Stimulated activated CD4-positive, alpha-beta T cell treated with anti-CD3 and anti-CD28 coated beads, Interleukin-15, amount 100 ng/mL, for 1 hour (primary cell): ENCODE measurements at places on chromosomes 3 and 15.
A peak's percentile ranks its signal among the peaks of the same experiment; 100 is the strongest.

DNA sequence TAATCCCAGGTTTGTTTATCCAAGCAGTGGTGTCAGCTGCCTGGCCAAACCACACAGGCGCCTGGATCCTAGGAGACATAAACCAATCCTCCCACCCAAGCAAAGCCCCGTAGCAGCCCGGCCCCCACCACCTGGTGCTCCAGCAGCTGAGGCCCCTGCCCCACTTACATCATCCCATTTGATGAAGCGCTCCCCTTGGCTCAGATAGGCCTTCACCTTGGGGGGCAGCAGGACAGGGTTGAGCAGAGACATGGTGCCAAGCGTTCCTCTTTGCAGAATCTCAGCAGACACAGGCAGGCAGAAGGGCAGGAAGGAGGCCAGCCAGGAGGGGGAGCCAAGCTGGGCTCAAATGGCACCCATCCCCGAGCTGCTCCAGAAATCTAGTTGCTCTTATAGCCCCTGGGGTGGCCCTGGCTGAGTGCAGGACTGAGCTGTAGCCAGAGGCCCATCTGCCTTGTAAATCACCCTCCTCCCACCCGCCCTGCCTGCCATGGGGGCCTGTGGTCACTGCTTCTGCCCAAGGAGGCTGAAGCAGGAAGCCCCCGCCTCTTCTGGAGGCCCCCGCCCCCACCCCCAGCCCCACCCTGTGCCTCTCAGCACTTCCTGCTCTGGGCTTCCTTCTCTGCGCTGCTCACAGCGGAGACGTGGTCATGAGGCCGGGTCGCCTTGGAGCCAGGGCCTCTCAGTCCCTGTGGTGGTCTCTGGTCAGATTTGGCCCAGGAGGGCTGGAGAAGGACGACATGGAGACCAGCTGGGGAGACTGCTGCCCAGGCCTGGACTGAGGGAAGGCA is at the start of gene PLCB2:
Gene PLCB2 (minus strand): TSS at position 515 of the 791 bp plus-strand sequence. CDS start 263 bp downstream, at position 252.
- peak; percentile 54 for DNase-seq

DNA sequence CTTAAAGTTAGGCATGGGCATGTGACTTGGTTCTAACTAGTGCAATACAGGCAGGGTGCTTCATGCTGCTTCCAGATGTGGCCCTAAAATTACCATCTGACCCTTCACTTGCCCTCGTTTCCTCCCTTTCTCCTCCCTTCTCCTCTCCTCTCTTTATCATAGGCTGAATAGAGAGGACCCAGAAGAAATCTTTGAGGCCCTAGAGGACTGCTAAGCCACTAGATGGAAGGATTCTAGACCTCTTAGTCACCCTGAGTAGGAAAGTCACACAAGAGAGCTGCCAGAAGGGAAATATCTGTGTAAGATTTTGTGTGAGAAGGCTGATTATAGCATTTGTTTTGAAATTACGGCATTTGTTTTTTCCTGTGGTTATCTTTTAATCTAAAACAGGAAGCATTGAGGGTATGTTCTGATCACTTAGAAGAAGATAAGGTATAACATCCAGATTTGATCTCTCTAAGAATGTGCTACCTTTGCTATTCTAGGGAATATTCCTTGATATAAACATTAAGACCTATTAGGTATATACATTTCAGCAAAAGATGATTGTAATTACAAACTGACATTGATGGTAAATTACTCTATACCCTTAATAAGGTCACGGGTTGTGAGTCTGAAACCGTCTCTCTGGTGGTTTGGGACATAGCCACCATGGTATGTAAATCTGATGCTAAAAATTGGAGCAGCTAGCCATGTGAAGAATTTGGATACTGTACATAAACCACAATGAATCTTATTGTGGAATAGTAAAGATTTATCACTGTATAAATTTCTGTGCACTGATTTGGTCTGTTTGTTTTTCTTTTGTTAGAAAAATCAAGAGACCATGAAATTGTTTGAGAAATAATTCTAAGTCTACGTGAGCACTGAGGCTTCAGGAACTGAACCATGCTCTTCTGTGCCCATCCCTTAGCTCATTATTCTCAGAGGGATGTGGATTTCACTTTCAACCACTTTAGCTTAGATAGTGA is 84.1 kb downstream of the TP63 start:
- DNase-seq: no peak

- no peak for DNase-seq
These were observed 16.1 kb downstream of the POU1F1 start for GRCh38 chr3:87260270-87260669.

GRCh38 chr3:43489930-43490329 is 131.9 kb downstream of the ANO10 start:
- no peak for DNase-seq

DNA sequence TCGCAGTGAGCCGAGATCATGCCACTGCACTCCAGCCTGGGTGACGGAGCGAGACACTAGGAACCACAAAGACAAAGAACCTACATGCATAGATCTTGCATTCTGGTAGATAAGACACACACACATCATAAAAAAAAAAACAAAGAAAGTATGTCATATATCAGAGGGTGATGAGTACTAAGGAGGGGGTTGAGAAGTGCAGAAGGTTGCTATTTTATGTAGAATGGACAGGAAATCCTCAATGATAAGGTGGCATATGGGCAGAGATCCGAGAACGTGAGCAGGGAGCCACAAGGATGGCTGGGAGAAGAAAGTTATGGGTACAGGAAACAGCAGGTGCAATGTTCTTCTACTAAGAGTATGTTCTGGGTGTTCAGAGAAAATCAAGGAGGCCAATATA is 118.8 kb downstream of the MEX3B start:
- no peak for DNase-seq

- DNase-seq: no peak
These were observed 130.8 kb upstream of the SLC2A2 start for GRCh38 chr3:171157286-171157685.

DNA sequence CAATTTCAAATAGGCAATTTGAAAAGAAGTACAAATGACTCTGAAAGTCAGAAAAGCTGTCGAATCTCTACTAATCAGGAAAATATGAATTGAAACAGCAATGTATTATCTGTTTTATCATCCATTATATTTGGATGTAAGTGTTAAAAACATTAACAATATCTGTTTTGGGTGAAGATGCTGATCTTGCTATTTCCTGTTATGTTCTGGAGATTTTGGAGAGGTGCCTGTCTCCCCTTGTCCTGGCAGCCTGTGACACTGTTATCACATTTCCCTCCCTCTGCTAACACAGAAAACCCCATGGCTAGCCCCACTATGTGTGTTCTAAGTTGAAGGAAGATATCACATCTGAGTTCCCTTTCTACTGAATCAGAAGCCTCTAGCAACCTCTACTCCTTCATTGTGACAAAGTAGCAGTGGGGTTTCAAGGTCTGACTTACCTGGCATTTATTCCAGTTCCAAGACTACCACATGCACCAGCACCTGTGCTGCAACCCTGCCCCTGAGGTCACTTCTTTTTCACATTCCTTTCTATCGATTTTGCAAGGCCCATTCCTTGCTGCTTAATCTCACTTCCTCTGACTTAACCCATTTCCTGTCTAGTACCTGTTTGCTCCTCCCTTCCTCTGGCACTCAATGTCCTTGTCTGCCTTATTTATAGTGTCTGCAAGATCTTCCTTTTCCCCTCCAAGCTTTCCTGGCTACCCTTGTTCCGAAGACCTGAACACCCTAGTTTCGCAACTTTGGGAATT is 95.5 kb upstream of the COL8A1 start:
- DNase-seq: no peak

GRCh38 chr3:47440131-47440530 is 35.6 kb downstream of the SCAP start:
- no peak for DNase-seq

- DNase-seq: no peak
These were observed 1.5 kb downstream of the ARIH1 start for GRCh38 chr15:72475674-72476073.

DNA sequence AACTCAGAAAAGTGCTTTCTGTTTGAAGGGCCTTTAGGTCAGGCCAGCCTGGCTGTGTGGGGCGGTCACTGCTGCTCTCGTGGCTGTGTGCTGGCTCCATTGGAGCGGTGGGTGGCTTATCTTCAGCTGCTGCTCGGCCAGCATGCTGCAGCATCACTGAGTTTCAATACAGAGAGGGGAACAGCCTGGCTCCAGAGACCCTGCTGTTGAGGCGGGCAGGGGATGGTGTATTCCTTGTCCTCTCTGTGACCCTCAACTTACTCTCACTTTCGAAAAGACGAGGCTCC is 248.5 kb upstream of the ONECUT1 start:
- no peak for DNase-seq

GRCh38 chr3:78957456-78957855 is 810.3 kb downstream of the ROBO1 start:
- DNase-seq: no peak

DNA sequence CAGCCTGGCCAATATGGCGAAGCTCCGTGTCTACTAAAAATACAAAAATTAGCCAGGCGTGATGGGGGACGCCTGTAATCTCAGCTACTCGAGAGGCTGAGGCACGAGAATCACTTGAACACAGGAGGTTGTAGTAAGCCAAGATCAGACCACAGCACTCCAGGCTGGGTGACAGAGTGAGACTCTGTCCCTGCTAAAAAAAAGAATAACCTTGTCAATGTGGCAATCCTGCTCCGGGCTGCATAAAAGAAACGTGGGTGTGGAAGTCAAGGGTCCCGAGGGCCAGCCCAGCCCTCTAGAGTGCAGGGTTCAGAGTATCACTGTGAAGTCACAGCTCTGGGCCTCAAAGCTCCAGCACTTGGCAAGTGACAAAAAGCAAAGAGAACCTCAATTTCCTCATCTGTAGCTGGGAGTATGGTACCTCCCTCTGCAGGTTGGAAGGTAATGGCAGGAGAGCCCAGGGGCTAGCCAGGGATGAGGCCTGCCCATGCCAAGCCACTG is 73.5 kb upstream of the IQSEC1 start:
- DNase-seq: no peak

DNA sequence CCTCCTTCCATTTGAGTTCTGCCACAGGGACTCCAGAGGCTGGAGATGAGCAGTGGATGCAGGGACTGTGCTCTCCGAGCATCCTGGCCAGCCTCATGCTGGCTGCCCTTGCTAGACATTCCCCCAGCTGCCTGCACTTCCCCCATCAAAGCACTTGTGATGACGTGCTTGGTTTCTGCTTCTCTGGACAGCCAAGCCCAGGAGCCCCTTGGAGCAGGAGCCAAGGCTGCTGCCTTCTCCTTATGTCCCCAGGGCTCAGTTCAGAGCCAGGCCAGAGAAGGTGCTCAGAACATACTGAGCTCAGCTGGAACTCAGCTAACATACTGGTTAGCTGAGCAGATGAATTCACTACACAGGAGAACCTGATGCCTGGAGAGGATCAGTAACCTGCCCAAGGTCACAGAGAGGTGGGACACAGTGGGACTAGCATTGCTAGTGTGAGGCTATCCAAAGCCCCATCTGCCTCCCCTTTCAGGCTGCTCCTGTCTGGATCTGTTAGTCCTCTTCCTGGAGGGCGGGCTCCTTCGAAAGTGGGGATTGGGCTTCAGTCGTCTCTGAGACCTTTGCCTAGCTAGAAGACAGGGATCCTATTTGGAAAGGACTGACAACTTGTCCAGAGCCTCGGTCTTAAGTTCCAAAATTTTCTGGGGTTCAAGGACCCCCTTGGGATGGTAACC is 4.3 kb downstream of the PCBP4 start:
- no peak for DNase-seq

- no peak for DNase-seq
These were observed 134.1 kb upstream of the MEF2A start for GRCh38 chr15:99431661-99432091.

DNA sequence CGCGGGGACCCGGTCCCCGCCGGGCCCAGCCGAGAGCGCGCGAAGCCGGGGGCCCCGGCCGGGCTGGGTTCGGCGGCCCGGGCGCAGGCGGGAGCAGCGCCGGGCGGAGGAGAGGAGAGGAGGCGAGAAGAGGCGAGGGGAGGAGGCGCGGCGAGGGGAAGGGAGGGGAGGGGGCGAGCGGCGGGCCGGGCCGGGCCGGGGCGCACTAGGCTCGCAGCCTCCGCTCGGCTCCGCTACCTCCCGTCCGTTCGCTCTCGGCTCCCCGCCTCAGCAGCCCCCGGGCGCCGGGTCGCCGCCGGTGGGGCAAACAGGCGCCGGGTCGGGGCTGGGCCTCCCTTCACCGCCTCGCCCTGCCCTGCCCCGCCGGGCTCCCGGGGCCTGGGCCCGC is 351 bp downstream of the INSYN1 start:
- DNase-seq: no peak

- DNase-seq: no peak
These were observed 17.2 kb upstream of the TCAIM start for GRCh38 chr3:44321335-44321734.
